Sigmoid colon (tissue), 7 donors: ENCODE measurements at places on chromosomes 7 and 10. TPM values are rescaled to one million over a fixed set of nuclear protein-coding genes. Genes with fewer than 3 reads are reported as not detected.

AVPI1 gene
- 31.8 TPM for polyA plus RNA-seq

SLC26A3 gene
- polyA plus RNA-seq = 1,079 TPM

- DNase-seq = no peak
Measured at GRCh38 chr7:105020926-105021325, 6.9 kb downstream of the KMT2E start.

- peak; percentile 92 for DNase-seq
Measured at GRCh38 chr10:125023862-125024496, 82.1 kb downstream of the ZRANB1 start.

DNA sequence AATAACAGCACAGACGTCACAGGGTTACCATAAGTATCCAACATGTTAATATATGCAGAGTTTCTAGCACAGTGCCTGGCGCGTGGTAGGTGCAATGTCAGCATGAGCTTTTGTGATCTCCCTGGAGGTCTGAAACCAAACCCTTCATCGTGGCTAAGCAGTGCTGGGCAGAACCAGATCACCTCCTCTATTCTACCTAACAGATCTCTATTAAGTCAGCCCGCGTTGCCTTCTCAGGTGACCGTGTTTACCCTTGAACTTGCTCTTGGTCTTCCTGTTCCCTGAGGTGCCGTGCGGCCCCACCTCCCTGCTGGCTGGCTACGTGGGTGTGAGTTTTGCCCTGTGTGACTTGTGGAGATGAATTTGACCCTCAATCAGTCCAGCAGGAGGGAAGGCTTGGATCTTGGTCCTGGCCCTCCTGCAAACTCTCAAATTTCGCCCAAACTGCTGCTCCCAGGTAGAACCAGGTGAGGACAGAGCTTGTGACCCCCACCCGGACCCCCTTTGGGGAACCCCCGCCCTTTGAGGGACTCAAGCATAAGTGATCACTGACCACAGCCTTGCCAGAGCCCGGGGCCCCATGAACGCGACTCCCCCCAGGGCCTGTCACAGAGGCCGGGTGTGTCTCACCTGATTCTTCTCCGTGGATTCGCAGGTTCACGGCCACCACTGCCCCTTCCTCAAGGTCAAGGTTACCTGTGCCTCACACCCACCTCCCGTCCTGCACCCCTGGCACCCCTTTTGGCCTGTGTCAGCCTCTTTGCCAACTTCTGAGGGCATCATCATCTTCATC is 54.2 kb downstream of the ELFN1 start:
- DNase-seq = no peak

DNA sequence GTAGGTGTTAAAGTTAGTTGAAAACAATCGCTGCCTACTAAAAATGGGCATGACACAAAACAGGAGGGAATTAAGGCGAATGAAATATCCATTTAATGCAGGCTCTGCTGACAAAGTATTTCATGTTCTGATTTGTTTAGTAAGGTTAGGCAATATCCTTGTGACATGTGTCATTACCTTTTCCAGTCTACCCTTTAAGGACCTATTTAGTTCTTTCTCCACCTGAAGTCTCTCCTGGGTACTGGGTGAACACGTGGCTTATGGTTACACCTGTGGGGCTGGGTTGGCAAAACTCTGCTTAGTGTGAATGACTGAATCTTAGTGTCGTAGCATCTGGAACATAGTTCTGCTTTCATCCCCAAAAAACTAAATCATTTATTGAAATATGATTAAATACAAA is 313.5 kb downstream of the CCDC3 start:
- DNase-seq = no peak

DNA sequence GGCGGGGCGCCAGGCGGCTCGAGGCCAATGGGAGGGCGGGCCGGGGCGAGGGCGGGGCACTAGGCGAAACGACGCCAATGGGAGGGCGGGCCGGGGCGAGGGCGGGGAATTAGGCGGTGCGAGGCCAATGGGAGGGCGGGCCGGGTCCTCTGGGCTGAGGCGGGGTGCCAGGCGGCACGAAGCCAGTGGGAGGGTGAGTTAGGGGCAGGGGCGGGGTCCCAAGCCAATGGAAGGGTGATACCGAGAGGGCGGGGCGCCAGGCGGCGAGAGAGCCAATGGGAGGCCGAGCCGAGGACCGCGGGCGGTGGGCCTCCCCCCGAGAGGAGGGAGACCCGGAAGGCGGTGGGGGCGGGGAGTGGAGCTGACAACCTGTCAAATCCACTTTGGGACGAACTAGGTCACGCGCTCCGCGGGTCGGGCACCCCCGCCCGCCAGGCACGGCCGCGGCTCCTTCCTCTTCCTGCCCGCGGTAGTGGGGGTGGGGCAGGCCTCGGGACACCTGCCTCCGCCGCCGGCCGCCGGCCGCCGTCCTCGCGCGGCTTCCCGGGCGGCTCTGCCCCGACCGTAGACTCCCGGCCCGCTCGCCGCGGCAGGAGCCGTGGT is 28.0 kb upstream of the KMT2C start:
- DNase-seq = peak; percentile 100

GRCh38 chr10:109996225-109996624 is 11.6 kb upstream of the ADD3 start:
- no peak for DNase-seq

DNA sequence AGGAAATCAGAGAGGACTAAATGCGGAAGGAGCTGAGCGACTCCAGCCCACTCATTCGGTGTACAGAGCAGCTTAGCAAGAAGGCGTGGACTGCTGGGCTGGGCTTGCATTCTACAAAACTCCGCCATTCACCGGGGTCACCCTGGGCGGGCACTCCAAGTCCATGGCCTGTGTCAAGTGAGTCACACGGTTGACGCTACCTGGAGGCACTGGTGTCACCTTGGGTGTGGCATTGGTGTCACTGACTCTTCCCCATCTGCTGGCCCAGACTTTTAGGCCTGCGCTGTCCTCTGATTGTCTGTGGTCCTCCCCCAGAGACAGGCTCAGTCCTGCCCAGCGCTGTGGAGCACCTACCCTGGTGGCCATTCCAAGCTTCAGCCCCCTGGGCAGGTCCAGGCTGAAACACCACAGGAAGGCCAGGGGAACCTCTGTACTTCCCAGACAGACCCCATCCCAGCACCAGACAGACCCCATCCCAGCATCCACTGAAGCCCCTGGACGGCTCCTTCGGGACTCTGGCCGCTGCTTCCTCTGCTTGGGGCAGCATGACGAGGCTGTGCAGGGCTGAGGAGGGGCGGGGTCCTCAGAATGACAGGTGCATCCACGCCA is 30.6 kb upstream of the CNPY1 start:
- DNase-seq = peak; percentile 25

DNA sequence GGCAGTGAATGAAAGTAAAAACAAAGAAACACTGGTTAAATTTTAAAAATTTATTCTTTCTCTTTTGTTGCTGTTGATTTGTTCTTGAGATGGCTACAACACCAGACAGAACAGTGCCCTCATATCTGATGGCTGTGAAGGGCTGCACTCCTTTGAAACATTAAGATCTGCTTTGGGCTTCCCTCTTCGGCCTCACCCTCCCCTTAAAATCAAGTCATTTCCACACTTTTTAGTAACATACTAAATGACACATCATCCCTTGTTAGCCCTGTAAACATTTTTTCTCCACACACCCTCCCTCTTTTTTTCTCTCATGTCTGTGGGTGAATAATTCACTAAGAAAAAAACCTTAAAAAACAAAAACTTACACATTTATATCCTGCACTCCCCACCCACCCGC is 16.4 kb downstream of the IRF5 start:
- no peak for DNase-seq

DNA sequence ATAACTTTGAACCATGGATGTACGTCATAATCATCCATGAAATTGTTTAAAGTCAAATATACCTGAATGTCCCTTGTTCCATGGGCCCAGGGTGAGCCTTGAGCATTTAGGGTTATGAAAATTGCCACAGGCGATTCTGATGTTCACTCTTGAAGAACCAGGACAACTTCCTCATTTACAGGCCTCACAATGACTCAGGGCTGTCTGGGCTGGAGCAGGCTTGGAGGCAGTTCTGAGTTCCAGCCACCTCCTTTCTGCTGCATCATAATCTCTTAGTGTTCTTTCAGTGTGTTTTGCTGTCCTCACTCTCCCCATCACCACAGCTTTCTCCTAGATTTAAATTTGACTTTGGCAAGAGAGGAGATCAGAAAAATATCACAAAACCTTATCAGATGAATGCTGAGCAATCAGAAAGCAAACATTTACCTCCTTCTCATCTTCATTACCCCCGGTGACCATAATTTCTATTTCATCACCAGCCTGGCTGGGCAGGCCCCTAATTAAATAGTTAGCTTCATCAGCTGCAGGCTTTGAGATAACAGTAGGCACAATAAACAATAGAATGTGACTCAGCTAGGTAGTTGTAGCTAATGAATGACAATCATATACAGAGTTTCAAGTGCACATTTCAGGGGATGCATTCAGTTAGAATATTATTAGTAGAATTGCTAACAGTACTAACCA is 571.0 kb downstream of the SH2D4B start:
- DNase-seq = no peak

SPDYE3 gene
- not detected for polyA plus RNA-seq

GRCh38 chr10:33041783-33042437 is 83.9 kb upstream of the ITGB1 start:
- no peak for DNase-seq

TNS3 gene
- polyA plus RNA-seq = 17.4 TPM

DNA sequence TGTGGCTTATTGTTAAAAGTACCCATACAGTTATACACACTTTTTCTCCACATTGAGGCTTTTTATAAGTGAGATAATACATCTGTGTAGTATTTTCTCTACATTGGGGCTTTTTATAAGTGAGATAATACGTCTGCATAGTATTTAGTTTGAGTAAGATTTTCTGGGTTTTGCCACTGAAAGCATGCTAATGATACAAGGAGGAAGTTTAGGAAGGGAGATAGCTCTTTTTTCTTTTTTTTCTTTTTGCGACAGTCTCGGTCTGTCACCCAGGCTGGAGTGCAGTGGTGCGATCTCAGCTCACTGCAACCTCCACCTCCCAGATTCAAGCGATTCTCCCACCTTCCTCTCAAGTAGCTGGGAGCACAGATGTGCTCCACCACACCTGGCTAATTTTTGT is 13.3 kb downstream of the FAM107B start:
- DNase-seq = no peak

- DNase-seq = no peak
Measured at GRCh38 chr7:151176401-151176800, 8.9 kb upstream of the GBX1 start.

- no peak for DNase-seq
Measured at GRCh38 chr10:77702166-77702565, 64.6 kb upstream of the KCNMA1 start.

DNA sequence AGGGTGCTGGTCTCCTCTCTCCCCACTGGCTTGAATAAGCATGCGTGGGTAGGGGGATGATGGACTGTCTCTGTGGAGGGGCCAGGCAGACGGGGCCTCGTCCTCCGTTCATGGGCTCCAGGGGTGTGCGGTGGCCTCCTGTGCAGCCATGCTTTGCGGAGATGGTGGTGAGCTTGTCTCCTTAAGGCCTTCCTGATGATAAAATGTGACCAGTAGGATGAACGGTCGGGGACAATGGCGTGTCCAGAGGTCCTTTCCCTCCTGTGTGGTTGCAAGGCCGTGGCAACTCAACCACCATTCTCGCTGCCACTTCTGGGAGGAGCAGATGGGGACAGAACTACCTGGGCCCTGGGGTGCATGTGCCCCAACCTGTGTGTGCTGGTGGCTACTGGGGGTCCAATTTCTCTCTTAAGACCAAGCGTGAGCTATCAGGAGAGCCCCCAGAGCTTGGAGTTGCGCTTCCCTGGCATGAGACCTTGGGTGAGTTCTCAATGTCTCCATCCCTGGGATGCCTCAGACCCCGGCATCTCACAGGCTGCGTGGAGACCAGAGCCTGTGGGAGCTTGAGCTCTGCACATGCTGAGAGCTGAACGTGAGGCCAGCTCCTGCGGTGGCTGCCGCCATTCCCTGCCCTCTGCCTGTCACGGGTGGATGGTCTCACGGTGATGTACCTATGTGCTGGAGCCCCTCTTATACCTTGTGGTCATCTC is 112.2 kb downstream of the INPP5A start:
- peak; percentile 51 for DNase-seq

GRCh38 chr10:28875549-28876081 is 198.3 kb downstream of the BAMBI start:
- DNase-seq = no peak

CALY gene
- polyA plus RNA-seq = not detected

- DNase-seq = peak; percentile 93
Measured at GRCh38 chr7:140640727-140641523, at the start of gene DENND2A. Gene DENND2A, minus strand, starts transcription at chr7:140640813. Its CDS starts 38,416 bp downstream, at chr7:140602397.

DNA sequence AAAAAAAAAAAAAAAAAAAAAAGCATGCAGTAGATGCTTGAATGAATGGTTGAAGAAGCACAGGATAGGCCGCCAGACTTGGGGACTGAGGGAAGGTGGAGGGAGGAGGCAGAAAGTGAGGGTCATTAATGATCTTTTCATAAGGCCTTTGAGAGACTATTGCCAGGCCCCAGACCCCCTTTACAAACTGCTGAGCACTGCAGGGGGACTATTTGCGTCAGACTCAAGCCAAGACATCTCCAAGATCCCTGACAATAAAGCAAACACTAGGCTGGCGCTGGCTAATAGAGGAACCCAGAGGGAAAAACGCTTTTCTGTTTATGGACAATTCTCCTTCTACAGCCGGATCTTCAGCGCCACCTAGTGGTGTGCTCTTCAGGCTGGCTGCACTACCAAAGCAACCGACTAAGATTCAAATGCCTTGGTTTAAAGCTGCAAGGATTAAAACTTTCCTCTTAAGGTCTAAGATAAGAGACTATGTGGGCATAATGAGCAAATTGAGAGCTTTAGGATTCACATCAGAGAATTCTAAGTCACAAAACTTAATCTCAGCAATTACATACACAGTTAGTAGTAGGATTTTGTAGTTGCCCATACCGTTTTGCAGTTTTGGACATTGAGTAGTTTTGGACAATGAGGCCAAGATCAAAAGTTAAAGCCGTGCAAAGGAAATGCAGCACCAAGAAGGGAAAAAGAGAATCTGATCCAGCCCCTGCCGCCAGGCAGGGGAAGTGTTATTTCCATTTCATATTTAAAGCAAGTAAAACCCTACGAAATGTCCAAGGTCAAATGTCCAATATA is 17.9 kb upstream of the AGK start:
- DNase-seq = peak; percentile 70

DNA sequence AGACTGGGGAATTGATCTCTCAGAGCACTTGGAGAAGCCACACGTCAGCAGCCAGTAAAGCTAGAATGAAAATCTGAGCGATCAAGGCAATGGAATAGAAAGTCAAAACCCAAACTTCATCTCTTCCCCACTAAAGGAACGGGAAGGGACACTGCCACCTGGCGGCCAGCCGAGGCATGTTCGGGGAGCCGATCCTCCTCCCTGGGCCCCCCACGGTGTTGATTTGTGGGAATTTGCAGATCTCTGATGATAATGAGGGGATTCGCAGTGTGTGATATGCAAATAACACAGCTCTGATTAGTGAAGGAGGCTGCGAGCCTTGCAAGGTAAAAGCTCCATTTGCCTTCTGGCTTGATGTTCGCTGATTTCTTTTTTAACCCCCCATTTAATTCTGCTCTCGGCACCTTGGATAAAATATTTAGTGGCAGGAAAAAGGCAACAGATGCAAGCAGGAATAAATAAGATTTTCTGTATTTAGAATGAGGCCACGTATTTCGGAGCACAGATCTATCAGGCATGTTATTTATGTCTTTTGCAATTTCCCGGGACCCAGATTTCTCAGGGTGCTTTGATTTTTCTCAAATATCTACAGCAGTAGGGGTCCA is 258.6 kb downstream of the PAXIP1 start:
- DNase-seq = no peak
